ENCODE measurements at places on chromosomes 2 and 18.

GRCh38 chr18:77062518-77063003, 70.0 kb downstream of the MBP start:
- no peak for DNase-seq

- no peak for DNase-seq
Measured at GRCh38 chr2:236086403-236086970, 81.7 kb downstream of the GBX2 start.

GRCh38 chr2:105117565-105117964, 79.7 kb downstream of the MRPS9 start:
- no peak for DNase-seq

DNA sequence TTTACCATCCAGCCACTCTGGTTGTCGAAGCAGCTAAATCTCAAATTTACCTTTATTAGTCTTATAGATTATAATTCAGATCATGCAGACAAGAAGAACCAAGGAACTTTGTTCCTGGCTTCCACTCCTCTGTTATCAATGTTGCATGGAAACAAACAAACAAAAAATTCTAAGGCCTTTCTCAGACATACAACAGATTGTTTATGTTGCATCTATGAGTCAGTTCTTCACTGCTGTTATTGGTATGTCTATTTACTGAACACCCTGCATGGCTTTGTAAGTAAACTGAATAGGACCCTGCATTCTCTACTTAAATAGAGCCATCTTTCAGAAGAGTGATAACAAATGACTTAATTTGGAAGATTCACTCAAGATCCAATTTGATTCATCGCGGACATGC, 1.6 kb upstream of the ANKRD44 start:
- DNase-seq = no peak

DNA sequence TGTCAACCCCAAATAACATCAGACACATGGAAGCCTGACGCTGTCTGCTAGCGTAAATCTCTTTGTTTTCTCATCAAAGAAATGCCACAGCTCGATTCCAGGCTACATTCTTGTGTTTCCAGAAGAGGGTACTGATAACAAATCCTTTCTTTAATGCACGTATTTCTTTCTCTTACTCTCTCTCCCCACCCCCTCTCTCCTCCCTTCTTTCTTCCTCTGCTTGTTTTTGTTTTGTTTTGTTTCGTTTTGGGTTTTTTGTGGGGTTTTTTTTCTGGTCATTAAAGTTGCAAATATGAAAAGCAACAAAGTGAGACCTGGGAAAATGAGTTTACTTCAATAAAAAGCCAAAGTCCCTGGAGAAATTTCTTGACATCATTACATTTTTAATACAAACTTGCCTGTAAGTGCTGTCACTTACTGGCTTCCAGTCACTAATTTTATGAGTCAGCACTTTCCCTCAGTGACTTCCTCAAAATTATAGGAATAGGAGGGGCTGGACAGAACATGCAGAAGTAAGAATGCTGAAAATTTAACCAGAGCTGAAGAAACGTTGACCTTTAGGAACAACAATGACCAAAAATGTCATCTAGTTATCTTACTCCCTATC, 106.7 kb upstream of the NABP1 start:
- DNase-seq = no peak

DNA sequence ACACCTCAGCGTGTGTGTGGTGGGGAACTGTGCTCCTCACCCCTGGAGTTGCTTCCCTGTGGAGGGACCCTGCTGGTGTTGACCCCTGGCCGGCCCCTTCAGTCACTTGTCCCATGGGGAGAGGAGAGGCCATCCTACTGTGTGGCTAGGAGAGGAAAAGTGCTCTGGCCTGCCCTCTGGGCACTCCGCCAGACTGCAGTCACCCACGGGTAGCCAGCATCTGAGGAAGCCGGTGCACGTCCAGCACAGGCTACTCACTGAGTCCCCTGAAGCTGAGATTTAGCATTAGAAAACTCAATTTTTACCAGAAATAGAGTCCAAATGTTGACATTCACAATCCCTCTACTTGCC, 211.5 kb upstream of the RAB6C start:
- no peak for DNase-seq

GRCh38 chr2:11354363-11355154, 10.1 kb upstream of the ROCK2 start:
- no peak for DNase-seq

DNA sequence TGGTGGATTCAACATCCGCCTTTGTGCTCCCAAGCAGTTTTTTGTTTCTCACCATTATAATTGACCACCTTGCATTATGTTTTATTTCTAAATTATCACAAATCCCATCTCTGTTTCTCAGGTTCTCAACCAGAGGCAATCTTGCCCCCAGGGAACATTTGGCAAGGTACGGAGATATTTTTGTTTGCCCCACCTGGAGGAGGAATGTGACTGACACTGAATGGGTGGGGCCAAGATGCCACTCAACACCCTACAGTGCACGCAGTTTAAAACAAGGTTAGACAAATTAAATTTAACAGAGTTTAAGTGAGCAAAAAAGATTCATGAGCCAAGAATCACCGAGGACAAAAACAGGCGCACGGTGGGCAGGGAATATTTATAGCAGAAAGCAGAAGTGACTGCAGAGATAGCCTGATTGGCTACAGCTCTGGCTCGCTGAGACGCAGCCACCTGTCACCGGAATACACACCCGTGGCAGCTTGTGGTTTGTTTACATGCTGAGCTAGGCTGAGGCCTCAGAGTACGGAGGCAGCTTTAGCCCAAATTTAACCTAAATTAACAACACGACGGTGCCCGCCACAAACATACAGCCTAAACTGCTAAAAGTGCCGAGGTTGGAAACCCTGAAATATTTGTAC, 150.0 kb upstream of the ALKAL2 start:
- peak; percentile 42 for DNase-seq

DNA sequence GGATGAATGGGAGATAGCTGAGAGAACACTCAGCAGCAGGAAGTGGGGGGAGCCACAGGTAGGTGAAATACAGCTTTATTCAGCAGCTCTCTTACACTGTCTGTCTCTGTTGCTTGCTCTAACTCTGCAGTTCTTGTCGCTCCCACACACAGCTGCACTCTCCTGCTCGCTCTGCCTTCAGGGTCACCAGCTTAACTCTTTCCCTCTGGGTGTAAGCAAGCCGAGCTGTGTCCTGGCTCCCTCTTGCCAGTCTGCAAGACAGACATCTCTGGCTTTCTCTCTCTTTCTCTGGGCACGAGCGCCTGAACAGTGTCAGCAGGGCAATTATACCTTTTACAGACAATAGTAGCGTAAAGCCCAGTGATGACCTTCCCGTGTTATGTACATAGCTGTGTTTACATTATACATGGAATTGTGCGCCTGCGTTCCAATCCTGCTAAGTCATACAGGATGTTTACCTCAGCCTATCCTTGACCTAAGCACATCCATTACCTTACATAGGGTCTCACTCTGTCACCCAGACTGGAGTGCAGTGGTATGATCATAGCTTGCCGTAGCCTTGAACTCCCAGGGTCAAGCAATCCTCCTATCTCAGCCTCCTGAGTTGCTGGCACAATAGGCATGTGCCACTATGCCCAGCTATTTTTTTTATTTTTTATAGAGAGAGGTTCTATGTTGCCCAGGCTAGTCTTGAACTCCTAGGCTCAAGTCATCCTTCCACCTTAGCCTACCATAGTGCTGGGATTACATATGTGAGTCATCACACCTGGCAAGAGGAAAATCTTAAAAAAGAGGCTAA, 57.8 kb upstream of the CHN1 start:
- no peak for DNase-seq

DNA sequence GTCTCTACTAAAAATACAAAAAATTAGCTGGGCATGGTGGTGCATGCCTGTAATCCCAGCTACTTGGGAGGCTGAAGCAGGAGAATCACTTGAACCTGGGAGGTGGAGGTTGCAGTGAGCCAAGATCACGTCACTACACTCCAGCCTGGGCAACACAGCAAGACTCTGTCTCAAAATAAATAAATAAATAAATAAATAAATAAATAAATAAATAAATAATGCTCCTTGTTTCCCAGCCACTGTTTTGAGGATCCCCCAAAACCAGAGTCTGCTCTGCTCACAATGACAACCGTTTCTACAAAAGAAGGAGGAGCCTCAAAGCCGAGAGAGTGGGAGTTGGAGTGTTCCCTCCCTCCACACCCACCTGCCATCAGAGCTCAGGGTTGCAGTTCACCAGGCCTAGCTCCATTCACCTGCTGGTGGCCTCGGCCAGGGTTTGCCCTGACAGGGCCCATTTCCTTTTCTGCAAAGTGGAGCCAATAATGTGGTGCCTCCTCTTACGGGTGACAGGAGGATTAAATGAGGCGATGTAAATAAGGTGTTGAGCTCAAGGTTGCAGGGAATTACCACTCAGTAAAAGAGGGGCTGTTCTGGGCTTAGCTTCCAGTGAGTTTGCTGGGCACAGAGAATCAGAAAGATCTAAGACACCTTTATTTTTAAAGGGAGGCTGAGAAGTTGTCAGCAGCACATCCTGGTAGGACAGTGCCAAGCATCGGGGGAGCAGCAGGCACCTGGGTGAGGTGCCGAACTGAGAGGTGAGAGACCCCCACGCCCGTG, 25.5 kb downstream of the CRACDL start:
- no peak for DNase-seq

- DNase-seq = no peak
Measured at GRCh38 chr18:11834772-11835171, 16.4 kb upstream of the CHMP1B start.

DNA sequence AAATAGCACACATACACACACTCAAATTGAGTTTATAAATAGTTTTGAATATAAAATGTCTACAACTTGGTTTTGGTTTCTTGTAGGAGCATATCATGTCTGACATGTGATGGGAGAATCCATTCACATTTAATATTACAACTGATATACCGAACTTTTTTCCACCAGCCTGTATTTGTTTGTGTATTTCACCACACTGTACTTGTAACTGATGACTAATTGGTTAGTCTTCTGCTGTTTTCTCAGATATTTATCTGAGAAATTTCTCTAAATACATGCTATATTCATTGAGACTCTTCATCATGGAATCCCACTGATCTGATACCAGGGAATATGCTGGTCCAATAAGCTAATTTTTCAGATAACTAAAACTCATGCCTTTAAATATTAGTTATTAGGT, 56.3 kb upstream of the UBXN4 start:
- no peak for DNase-seq

- no peak for DNase-seq
Measured at GRCh38 chr2:122423934-122424333, 668.5 kb downstream of the TSN start.

DNA sequence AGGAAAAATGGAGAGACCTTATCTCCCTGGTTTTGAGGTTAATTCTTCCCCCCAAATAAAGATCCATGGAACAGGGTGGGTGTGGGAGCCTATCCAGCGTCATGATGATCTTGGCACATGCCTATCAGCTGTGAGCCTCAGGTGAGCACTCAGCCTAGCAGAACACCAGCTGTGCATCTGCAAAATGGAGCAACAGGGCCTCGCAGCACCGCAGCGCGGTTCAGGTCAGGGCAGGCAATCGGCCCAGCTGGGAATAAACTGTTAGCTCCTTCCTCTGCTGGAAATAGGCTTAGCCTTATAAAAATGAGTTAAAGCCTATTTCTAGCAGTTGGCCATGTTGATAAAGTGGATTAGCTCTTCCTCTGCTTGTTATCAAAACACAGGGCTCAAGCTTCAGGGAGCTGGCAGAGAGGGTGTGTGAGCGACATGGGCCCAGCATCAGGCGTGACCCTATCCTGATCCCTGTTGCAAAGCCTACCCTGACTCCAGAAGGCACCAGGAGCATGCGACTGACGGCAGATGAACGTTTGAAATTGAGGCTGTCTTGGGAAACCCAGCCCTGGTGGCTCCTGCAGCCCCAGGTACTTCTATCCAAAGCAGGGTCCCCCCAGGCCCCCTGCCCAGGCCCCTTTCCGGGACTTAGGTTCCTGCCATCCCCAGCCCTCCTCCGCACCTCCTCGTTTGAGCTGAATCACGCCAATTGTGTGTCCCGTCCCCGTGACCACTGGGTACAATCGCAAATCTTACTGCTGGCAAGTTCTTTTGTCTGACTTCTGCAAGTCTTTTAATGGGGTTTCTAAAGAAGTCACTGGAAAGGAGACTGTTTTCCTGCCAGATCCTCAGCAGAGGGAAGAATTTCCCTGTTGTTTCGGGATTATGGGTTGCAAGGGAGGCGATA, 35.4 kb downstream of the ARHGEF4 start:
- no peak for DNase-seq

- DNase-seq = no peak
Measured at GRCh38 chr2:232335859-232336215, 42.7 kb upstream of the ALPP start.

DNA sequence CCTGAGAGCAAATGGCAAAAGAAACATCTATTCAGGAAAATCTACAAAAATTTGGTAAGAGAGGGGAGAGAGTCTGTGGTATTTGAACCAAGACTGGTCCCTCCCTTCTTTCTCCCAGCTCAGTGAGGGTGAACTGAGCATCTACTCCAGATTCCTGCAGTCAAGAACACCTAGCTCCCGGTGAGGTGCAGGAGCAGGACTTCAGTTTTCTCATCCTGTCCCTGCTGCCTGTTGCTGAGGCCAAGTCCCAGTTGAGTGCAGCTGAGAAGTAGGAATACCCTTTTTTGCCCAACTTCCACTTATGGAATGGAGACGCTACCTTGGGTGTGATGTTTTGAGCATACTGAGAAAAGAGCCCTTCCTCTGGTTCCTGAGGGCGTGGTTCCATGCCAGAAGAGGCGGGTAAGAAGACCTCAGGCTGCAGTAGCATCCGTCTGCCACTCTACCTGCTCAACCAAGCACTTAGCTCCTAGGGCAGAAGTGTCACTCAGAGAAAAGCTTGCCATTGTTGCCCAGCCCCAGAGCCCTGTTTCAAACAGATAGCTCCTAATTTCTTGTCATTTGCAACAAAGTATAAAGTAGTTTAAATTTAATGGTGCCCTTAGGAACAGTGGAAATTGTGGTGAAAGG, 112.9 kb downstream of the SOS1 start:
- no peak for DNase-seq

DNA sequence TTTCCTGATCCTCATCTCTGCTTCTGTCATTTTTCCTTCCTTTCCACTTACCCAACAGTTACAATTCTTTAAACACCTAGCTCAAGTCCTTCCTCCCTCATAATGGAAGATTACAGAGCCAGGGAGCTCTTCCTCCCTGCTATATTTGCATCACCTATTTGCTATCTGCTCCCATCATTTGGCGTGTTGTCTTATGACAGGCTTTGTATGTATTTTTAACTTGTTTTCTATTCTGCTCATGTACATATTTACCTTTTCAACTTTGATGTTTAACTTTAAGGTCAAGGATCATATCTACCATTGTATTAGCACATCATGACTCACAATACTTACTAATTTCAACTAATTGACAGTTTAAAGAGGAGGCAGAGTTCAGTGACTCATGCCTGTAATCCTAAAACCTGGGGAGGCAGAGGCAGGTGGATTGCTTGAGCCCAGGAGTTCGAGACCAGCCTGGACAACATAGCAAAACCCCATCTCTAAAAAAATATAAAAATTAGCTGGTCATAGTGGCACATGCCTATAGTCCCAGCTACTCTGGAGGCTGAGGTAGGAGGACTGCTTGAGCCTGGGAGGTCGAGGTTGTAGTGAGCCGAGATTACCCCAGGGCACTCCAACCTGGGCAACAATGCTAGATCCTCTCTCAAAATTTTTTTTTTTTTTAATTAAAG, 308.0 kb upstream of the STON1 start:
- no peak for DNase-seq

GRCh38 chr2:140918426-140918825, 1212.4 kb downstream of the LRP1B start:
- DNase-seq = no peak

All from GM18507 (cell line).